Activated CD4-positive, alpha-beta T cell treated with anti-CD3 and anti-CD28 coated beads, Interleukin-2, Interleukin-4, amounts not matched to agents 100 ng/mL and 50 ng/mL, durations not matched to agents 16 hours and 8 hours (primary cell): ENCODE measurements at places on chromosomes 7 and 10.

DNA sequence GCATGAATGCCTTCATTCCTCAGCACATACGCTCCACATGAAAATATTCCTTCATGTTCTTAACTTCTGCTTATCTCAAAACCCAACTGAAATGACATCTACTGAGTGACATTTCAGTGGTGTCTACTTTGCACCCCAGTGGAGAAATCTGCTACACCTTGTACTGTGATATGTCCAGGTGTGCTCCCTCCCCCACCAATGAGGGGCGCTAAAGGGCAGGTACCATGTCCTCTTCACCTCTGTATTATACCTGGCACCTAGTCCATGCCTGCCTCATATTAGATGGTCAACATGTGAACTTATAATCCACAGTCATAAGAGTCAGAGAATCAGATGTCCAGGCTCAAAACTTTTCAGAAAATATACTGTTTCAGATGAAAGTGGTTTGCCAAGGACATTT lies 2.1 kb downstream of the PAXIP1 start:
- peak; percentile 9 for DNase-seq

DNA sequence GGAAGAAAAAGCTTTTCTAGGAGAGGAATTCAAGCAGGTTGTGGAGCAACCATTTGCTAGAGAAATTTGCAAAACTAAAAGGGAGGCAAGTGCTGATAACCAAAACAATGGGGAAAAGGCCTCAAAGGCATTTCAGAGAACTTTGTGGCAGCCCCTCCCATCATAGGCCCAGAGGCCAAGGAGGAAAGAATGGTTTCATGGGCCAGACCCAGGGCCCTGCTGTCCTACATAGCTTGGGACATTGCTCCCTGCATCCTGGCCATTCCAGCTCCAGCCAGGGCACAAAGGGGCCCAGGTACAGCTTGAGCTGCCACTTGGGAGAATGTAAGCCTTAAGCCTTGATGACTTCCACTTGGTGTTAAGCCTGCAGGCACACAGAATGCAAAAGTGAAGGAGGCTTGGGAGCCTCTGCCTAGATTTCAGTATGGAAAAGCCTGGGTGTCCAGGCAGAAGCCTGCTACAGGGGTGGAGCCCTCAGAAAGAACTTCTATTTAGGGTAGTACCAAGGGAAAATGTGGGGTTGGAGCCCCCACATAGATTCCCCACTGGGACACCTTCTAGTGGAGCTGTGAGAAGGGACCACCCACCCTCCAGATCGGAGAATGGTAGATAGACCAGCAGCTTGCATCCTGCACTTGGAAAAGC lies 91.2 kb downstream of the RALA start:
- DNase-seq = no peak

GRCh38 chr7:91940171-91940570 lies 491 bp upstream of the AKAP9 start:
- peak; percentile 26 for DNase-seq

DNA sequence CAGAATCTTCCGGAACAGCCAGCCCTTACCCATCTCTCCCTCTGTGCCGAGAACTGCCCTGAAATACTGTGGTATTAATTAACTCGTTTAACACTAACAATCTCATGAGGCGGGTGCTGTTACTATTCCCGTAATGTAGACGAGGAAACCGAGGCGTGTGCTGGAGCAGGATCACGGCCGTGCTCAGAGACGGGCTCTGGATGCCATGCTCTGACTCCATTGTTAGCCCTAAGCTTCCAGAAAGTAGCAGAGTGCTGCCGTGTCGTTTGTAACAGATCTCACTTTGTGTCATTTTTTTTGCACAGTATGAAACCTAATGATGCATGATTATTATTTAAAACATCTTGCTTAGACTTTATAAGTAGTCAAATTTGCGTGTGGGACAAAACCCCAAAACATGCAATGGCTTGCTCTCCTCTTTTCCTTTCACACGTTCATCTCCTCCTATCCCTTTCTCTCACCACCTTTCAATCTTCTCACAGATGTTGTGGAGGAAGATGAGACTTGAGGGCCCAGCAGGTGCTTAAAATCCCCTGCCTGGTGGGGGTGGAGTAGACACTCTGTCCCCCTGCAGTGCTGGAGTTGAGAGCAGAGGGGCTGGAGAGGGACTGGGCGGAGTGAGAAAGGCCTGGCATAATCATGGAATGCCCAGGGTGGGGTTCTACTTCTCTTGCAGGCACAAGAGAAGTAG lies 482 bp upstream of the ACTR3C start:
- no peak for DNase-seq

GRCh38 chr7:23212841-23213240 lies 31.0 kb downstream of the NUP42 start:
- no peak for DNase-seq

DNA sequence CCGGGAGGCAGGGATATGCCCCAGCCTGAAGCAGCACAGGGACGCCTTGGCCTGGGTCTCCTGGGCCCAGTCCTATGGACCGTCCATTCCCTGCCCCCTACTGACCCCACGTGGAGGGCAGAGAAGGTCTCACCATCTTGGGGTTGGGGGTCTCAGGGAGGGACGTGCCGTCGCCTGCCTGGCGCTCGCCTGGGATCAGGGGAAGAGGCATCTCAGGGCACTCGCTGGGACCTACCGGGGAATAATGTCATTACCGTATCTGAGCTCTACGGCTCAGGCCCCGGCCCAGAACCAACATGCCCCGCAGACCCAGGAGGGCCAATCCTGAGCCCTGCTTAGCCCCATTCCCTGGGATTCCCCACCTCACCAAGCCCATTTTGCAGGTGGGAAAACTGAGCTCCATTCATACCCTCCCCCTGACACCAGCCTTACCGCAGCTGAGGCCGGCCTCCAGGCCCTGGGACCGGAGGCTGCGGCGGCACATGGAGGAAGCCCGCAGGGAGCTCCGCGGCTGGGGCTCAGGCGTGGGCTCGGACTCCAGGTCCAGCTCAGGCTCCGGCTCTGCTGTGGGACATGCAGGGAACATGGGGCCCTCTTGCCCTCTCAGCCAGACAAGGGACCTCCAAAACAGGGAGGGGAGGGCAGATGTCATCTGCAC lies 40.7 kb downstream of the GRID2IP start:
- DNase-seq = no peak

- DNase-seq = no peak
These were observed 29.9 kb downstream of the ZC3HC1 start for GRCh38 chr7:130021105-130021834.

GRCh38 chr10:116849248-116850057 lies at the start of gene ENO4:
Gene ENO4, plus strand, starts transcription at chr10:116849499. Its CDS starts 68 bp downstream, at chr10:116849567.
- peak; percentile 4 for DNase-seq

GRCh38 chr10:103716206-103717160 lies 138.9 kb downstream of the SH3PXD2A start:
- no peak for DNase-seq

DNA sequence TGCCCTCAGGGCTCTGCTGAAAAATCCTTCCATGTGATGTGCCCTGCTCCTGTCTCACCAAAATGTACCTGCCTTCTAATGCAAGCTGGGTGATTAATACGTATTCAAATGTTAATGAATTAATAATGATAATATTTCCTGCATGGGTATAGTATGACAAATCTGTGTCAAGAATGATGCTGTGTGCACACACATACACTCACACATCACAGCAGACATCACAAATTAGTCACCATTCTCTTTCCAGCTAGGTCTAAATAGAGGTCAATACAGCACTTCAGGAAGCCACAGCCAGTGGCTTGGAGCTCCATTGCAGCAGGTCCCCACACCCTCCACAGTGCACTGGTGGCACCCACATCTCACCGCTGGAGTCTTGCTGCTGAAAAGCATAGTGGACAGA lies 681.2 kb upstream of the NRP1 start:
- DNase-seq = no peak

DNA sequence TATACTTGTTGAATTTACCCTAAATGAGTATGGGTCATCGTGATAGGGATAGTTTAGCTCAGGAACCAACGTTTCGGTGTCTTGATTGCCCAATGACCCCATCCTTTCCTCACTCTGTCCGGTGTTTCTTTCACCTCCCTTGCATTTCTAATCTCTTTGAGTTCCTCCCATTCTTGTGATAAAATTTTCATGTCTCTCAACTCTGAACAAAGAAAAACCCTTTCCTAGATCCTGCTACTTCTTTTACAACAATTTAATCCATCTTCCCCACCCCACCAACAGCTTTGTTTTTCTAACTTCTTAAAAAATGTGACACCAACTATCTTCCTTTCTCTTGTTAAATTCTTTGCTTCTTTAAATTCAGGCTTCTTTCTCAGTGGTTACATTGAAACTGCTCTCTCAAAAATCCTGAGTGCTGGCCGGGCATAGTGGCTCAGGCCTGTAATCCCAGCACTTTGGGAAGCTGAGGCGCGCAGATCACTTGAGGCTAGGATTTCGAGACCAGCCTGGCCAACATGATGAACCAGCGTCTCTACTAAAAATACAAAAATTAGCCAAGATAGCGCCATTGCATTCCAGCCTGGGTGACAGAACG lies 130.3 kb upstream of the MINDY3 start:
- no peak for DNase-seq

GRCh38 chr10:3852147-3852904 lies 67.3 kb upstream of the KLF6 start:
- peak; percentile 92 for DNase-seq

DNA sequence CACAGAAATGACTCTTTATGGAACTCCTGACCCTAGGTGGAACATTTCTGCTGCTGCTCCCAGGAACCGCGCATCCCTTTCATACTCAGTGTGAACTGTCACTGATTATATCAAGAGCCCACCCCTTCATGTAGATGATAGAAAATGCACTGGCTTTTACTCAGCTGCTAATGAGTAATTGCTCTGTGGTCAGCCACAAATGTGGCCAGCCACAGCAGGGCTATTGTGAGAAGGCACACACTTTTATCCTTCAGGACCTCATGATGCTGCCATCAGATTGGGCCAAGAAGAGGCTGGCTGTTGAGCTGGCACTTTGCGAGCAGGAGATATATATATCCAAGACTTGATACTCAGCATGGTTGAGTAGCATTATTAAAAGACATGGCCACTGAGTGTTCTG lies 124.7 kb downstream of the CFAP58 start:
- DNase-seq = no peak

GRCh38 chr7:94050046-94050445 lies 45.9 kb upstream of the BET1 start:
- DNase-seq = no peak

- DNase-seq = no peak
These were observed 336.6 kb downstream of the FGFR2 start for GRCh38 chr10:121261665-121262064.

DNA sequence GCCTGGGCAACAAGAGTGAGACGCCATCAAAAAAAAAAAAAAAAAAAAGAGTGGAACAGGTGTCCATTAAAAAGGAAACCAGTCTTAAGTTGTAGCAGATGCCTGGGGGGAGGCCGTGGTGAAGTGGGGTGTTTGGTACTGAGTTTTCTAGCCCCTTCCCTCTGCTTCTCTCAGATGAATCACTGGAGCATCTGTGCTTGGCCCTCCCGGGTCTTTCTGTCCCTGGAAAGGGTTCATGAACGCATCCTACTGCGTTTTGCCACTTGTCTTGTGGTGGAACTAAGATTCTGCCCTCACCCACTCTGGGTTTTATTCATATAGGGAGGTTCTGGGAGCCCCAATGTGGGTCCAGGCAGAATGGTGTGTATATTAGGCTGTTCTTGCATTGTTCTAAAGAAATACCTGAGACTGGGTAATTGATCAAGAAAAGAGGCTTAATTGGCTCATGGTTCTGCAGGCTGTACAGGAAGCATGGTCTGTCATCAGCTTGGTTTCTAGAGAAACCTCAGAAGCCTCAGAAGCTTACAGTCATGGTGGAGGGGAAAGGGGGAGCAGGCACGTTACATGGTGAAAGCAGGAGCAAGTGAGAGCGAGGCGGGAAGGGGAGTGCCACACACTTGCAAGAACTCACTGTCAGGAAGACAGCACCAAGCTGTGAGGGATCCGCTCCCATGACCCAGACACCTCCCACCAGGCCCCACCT lies 63.5 kb downstream of the CAMK1D start:
- peak; percentile 50 for DNase-seq

DNA sequence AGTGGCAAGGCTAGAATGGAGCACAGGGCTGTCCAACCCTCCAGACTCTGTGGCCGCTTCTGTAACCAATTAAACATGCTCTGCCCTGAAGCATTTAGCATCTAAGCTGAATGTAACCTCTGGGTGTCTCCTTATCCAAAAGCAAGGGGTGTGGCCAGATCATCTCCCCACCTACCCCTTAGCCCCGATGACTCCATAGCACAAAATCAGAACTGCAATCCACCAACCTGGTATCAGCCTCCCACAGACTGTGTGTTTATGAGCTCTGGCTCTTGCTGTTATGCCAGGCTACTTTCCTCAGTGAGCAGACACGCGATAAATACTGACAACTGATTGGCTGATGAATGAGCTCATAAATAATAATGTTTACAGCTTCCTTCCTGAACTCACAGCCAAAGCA lies 3.2 kb downstream of the FRMD4A start:
- no peak for DNase-seq

DNA sequence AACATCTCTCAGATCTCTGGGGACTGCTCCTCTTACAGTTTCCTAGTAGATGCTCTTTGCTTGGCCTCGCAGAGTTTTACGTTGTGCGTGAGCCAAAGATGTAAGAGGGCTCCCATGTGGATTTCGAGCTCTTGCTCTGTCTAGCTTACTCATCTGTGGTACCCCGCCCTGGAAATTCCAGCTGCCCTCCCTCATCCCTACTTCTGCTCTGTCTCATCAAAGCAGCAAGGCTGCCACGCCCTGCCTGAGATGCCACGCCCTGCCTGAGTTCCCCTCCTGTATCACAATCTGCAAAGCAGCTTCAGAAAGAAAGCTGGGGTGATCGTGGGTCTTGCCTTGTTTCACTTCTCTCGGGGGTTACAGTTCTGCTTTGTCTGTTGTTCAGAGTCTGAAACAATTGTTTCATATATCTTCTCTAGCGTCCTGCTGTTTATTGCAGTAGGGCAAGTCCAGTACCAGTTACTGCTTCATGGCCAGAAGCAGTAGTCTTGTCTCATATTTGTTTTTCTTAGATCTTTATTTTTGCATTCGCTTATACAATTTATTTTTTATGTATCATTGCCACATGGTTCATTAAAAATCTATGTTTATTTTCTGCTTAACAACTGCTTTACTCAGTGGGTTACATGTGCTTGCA lies 36.1 kb upstream of the CCNY start:
- no peak for DNase-seq

DNA sequence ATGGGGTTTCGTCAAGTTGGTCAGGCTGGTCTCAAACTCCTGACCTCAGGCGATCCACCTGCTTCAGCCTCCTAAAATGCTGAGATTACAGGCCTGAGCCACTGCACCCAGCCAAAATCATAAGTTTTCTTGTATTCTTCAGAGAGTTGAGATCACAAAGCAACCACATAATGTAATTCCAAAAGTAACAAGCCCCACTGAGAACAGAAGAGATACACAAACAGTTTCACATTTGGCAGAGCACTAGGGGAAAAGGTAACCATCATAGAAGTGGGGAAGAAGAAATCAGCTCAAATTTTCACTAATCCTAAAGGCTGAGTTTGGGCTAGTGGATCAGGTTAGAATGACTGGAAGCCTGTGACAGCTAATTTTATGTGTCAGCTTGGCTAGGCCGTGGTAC lies 5.4 kb upstream of the CEP41 start:
- peak; percentile 44 for DNase-seq

- DNase-seq = no peak
These were observed 115.2 kb upstream of the SFMBT2 start for GRCh38 chr10:7526017-7526400.
